ENCODE measurements at places on chromosomes 6 and 20. TPM values are rescaled to one million over a fixed set of nuclear protein-coding genes. Genes with fewer than 3 reads are reported as not detected.

Gene CTAGE9
- not detected for total RNA-seq

Gene MYBL2
- 0.84 TPM for total RNA-seq

Gene SEC63
- 45.2 TPM for total RNA-seq

Gene ANKRD6
- total RNA-seq, result 21.4 TPM

Gene ZSCAN31
- total RNA-seq, result 8.6 TPM

GRCh38 chr6:38155144-38155543 is 335.6 kb downstream of the ZFAND3 start:
- DNase-seq, result no peak

DNA sequence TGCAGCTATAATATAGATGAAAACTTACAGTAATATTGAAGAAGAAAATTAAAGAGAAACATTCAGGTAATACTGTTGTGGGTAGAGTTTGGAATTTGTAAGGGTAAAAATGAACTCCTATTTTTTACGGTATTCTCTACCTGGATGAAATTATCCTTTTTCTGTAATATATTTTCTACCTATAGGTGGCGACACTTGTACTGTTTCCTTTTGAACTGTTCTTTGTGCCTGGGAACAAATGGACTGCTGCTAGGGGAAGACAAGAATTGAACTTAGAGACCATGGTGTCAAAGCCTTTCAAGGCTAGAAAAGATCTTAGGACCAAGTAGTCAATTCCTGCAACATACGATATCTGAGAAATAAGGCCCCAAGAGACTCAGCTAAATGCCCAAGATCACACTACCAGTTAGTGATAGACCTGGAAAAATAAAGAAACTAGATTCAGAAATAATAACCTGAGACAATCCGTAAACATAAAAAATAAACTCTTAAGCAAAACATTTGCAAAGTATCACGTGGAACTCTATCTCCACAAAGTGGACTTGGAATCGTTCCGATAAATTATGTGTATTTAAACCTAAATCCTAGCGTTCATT is 383.8 kb downstream of the TFAP2A start:
- DNase-seq, result no peak

- DNase-seq, result no peak
Observed at GRCh38 chr6:155040901-155041650, 46.0 kb downstream of the TIAM2 start.

- DNase-seq, result peak; percentile 47
Observed at GRCh38 chr6:4848382-4849068, 72.3 kb downstream of the CDYL start.

DNA sequence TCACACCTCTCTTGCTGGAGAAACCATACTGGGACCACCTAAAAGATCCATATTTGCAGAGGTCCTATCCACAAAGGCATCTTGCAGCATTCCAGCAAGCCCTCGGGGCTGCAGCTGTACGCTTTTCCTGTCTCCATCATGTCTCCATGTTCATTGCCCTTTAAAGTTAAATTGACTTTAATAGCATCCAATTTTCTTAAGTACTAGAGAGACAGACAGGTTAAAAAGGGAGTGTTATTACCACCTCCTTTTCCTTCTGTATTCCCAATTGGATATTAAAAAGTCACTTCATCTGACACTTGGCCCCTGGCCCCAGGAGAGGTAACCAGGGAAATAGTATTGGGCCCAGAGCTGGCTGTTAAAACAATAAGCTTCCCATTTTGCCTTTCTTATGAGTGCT is 178.6 kb downstream of the UNC5CL start:
- DNase-seq, result no peak

DNA sequence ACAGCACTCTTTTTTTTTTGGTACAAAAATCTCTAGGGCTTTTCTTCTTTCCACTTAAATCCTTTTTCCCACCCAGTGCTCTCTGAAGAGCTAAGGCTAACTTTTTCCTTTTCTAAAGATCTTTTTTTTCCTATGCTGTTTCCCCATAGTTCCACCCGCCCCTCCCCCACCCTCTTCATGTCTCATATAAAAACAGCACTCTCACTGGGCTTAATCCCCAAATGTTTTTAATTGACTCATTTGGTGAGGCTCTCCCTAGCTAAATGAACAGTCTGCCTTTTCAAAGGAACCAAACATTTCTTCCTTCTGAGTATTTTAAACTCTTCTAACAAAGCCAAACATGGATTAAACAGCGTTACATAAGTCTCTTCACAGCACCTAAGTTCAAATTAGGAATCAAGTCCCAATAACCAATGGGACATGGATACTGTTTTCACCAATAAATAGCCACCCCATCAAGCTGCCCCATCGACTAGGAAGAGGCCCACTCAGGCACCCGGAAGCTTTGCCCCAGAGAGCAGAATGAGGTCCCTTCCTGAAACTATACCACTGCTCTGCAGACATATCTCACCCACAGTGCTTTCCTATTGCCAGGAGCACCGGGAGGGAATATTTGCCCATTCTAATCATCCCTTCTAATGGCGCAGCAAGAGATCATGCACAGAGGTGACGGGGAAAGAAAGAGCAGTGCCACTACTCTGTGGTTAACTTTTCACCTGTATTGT is 63.7 kb downstream of the ATXN1 start:
- DNase-seq, result no peak

DNA sequence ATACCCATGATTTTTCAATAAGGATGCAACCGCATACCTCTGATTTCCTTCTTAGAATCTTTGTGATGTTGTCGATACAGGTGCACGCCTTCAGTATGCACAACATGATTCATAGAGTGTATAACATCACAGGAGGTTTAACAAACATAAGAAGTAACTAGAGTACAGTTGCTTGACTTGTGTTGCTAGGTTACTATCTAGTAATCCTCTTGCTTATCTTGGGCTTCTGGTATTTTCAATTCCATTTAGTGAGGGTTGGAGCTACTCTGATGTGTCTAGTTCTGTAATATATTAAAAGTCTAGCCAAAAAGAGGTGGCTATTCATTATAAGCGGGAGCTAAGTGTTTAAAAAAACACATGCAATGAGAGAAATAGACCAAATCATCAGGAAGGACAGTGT is 85.5 kb upstream of the TENT5A start:
- DNase-seq, result no peak

- no peak for DNase-seq
Observed at GRCh38 chr20:46139908-46140482, 21.9 kb downstream of the CD40 start.
